ENCODE measurements at places on chromosomes 13 and 19.
A peak's percentile ranks its signal among the peaks of the same experiment; 100 is the strongest.

DNA sequence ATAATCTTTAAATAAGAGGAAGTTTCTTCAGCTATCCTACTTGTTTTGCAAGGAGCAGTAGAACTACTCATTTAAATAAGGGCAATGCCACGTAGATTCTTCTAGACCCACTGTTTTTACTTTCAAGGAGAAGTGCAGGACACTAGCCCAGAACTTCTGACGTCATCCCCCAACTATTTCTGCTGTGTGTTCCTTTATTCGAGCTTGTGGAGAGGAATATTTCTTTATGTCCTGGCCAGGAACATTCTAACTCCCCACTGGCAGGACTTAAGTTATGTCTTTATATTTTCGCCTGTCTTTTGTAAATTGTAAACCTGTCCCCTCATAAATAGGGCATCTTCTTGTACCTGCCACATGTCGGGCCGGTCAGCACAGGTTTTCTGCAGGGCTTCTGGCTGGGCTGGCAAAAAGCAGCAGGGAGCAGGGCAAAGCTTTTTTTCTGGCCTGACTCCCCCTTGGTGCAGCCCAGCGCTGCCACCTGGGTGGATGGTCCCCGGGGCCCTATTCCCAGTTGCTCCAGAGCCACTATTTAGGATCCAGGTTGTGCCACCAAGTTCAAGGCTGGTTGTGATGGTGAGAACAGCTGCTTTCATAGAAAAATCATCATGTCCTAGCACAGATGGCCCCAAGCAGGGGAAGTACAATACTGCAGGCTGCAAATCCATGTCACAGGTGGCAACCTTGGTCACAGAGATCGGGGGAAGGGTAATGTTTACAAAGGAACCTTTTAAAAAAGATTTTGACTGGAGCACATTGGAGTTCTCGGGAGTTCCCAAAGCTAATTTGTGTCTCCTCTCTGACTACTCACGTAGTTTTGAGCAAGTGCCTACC is 1.8 kb downstream of the MBNL2 start:
- peak; percentile 72 for DNase-seq

DNA sequence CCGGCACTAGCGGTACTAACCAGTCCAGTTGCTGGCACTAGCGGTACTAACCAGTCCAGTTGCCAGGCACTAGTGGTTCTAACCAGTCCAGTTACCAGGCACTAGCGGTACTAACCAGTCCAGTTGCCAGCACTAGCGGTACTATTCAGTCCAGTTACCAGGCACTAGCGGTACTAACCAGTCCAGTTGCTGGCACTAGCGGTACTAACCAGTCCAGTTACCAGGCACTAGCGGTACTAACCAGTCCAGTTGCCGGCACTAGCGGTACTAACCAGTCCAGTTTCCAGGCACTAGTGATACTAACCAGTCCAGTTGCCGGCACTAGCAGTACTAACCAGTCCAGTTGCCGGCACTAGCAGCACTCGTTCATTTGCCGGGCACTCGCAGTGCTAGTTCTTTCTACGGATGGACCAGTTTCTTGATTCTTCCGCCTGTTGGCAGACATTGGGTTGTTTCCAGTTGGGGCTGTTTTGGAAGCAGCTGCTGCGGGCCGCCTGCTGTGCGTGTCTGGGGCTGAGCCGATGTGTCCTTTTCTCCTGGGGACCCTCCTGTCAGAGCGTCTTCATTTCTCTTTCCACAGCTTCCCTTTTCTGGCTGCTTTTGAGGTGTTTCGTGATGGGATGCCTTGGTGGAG is 123.4 kb upstream of the MCF2L start:
- DNase-seq, result no peak

DNA sequence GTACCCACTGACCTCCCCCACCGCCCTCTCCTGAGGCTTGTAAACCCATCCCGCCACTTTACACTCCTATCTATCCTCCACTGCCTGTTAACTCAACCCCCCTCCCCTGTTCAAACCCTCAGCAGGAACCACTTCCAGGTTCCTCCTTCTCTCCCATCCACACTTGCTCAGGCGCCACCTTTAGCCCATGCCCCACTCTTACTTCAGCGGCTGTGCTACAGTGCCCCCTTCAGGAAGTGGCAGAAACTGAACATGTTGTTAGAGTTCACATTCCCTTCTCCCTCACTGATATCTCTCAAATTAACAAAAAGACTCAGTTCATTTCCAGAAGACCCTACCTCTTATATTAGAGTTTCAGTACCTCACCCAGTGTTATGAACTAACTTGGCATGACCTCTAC is 49.4 kb downstream of the ZNF91 start:
- DNase-seq, result no peak

GRCh38 chr13:41311406-41312175 is 524 bp downstream of the NAA16 start:
- peak; percentile 28 for DNase-seq

- DNase-seq, result no peak
These were observed 14.4 kb upstream of the SYCN start for GRCh38 chr19:39218230-39219007.

DNA sequence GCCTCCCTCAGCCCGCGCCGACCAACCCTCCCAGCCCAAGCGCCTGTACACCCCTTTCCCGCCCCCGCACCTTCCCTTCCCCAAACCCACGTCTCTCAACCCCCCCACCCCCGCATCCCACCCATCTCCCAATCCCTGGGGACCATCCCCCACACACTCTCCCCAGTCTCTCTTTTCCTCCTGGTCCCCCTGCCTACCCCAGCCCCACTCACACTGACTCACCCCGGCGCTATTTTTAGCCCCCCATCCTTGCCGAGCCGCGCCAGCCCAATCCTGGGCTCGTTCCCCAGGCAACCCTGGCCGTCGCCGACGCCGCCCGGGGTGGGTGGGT is 11.7 kb downstream of the CIC start:
- DNase-seq, result no peak

DNA sequence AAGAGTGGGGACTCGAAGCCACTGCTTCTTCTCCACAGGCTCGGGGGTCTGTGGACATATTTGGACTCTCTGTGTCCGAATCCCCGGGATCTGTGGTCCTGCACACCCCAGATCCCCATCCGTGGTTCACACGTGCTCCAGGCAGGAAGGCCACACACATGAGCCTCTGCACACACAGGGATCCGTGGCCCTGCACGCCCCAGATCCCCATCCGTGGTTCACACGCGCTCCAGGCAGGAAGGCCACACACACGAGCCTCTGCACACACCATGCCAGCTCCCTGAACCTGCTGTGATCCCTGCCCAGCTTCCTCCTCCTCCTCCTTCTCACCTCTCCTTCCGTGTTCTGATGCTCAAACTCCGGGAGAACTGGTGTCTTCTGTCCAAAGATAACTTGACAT is 3.1 kb downstream of the TEX29 start:
- DNase-seq, result no peak

GRCh38 chr13:110756219-110756631 is 42.7 kb downstream of the ING1 start:
- no peak for DNase-seq

- DNase-seq, result no peak
These were observed at the start of gene CCDC8 for GRCh38 chr19:46413262-46414031. Gene CCDC8, minus strand, starts transcription at chr19:46413564. Its CDS starts 754 bp downstream, at chr19:46412810.

DNA sequence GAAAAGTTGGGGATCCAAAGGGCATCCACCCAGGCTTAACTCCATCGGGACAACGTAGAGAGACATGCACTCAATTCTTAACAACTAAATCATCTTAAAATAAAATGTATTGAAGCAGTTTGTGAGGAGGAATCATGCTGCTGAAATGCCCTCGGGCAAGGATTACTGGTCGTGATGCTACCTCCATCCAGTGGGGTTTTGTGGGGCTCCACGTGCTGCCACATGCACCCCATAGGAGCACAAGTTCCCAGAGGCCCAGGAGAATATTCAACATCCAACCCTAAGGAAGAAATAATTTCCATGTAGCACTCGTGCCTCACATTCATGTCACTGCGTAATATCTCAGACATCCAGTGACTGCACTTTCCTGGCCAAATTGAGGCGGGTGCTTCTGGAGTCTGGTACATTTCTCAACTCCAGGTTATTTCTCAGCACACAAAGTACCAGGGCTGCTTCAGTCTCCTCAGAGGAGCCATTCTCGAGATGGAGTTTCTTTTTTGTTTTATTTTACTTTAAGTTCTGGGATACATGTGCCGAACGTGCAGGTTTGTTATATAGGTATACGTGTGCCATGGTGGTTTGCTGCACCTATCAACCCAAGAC is 429.8 kb downstream of the FOXO1 start:
- DNase-seq, result no peak

DNA sequence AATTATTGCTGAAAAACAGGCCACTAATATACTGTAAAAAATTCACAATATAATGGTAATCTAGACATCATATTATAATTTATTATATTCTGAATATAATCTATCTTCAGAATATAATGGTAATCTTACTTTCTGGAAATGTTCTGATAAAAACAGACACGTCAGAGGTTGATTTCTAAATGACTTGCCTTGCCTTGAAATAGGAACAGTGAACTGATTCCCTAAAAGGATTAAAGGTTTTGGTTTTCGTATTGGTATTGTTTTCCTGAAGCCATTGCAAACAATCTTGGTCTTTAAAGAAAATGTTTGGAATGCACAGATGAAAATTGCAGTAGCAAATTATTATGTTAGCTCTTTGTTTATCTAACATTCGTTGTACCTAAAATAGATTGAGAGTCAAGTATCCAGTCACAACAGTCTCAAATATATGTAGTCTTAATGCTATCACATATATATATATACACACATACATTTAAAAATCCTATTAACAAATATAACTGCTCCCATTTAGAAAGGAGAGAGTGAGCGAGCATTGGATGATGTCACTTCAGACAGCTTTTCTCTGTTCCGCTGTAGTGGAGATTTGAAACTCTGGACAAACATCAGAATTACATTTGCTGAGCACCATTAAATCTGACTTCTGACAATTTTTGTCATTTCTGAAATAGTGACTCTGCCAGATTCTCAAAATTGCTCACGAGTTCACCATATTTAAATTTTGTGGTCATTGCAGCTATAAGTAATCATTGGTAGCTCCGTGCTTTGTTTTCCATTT is 1.7 kb downstream of the ITM2B start:
- DNase-seq, result peak; percentile 46

- no peak for DNase-seq
These were observed 3.1 kb upstream of the MYDGF start for GRCh38 chr19:4673216-4673615.

DNA sequence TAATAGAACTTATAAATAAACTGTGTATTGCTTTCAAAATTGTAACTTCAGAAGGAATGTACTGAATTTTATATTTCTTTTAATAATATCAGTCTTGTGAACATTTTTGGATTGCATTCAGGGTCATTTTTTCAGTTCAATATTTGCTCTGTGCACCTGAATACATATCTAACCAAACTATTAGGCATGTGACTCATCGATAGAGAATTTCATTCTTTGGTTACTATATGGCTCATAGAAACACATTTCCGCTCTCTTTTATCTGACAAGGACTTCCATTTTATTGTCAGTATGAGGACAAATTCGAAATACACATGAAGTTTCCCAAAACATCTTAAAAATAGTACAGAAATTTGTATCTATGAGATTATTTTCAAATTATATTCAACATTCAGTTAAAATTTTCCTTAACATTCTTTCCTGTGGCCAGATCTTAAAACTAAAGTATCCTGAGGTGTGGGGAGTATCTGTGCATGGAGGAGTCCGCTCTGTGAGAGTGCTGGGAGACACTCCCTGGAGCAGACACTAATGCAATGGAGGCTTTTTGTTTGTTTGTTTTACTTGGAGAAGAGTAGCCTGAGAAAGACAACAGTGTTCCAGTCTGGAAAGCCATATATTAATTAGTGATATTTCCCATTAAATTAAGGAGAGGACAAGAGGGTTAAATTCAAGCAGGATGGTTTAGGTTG is 483.6 kb downstream of the PCDH20 start:
- DNase-seq, result no peak

GRCh38 chr13:100636004-100636403 is 38.6 kb downstream of the TMTC4 start:
- DNase-seq, result no peak
